ENCODE measurements at places on chromosomes 3 and 15.

GRCh38 chr3:129461022-129461421, 21.0 kb downstream of the IFT122 start:
- DNase-seq = no peak

DNA sequence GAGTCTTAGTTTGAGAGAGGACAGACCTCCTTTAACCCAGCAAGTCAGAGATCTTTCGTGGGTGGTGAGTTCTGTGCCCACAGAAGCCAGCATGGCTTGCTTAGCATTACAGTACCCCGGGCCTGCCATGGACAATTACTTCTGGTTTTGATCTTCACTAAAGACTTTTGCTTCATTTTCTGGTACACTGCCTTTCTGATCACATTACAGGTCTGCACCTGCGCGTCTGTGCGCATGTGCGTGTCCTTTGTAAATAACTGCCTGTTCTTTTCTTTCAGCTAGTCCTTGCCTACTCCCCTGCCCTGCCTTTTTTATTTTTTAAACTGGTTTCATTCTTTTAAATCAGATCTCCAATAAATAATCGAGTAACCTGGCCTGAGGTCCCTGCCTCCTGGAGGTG, 57.1 kb upstream of the CMTM8 start:
- DNase-seq = no peak

DNA sequence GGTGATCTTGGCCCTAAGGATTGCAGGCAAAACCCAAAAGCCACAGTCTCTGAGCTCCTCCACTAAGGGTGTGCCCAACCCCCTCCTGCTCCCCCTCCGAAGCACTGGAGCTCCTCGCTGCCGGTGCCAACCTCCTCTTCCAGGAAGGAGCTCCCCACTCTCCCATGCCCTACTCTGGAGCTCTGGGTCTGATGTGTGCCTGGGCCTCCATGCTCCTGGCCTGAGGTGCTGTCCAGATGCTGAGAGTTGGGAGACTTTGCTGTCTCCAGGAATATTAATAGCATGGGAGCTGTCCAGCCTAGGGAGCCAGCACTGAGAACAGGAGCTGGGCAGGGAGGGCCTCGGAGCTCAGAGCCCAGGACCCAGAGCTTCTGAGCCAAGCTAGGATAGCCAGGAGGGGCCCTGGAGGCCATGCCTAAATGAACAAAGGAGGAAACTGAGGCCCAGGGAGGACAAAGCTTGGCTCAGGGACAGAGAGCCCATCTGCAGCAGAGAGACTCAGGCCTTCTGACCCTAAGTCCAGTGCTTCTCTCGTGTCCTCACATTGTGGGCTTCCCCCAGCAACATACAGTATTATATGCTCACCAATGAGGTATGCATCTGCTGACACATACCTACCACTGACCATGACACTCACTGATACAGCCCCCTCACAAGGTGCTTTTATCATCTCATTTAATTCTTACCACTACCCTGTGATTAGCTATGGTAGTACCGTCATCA, 36.9 kb upstream of the HERC1 start:
- DNase-seq = peak; percentile 51

GRCh38 chr3:133598405-133598804, 24.9 kb downstream of the CDV3 start:
- no peak for DNase-seq

GRCh38 chr15:78129751-78130287, 1.4 kb downstream of the CIB2 start:
- no peak for DNase-seq

DNA sequence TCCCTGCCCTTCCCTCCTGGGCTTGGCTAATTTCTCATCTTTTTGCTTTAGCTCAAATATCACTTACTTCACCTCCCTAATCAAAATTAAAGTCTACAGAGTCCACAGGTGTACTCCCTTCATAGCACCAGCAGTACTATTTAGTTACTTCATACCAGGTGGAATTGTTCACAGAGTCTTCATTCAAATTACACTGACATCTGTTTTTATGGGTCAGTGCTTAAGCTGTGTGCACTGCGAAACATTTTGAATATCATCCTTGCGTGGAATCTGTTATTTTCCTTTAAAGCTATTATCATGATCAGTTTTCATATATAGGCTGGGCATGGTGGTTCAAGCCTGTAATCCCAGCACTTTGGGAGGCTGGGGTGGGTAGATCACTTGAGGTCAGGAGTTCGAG, 2.7 kb upstream of the SERF2 start:
- DNase-seq = no peak

DNA sequence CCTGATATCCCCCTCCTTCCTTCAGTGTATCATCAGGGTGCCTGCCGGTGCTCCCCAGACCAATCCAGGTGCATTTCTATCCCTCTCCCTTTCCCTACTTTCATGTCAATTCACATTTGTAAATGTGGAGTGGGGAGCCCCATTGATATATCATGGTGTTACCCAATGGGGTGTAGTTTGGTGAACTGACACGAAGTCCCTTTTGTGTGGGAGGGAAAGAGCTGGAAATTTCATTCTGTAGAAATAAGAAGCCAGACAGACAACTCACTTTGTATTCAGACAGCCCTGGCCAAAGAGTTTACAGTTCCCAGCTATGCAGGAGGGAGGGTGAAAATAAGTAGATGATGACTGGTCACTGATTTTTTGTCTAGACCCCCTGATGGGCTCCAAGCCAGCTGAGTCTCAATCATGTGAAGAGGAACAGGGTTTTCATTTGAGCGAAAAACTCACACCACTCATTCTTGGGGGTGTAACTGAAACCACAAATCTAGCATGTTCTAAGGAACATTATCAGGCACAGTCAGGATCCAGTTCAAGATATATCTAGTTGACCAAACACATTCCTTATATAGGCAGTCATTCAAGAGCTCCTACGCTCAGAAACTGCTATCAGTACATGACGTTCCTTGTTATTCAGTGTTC, 58.9 kb downstream of the LMCD1 start:
- DNase-seq = peak; percentile 97

- DNase-seq = no peak
Measured at GRCh38 chr3:143243686-143244085, 124.1 kb downstream of the CHST2 start.

- DNase-seq = no peak
Measured at GRCh38 chr3:17833786-17834559, 91.5 kb upstream of the TBC1D5 start.

DNA sequence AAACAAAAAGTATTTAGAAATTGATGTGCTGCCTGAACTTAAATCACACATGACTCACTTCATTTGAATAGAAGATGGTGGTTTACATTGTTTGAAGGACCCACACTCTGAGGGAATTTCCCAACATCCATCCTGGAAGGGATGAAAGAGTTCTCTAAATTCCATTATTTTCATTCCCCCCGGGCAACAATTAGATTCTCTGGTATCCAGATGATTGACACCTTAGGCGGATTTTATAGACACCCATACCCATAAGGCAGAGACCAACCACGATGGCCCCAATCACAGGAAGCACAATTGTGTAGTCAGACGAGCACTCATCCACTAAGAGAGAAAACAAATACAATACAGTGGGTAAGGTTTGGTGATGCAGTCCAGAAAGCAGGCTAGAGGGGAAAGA, 24.6 kb upstream of the MCCC1 start:
- DNase-seq = no peak

DNA sequence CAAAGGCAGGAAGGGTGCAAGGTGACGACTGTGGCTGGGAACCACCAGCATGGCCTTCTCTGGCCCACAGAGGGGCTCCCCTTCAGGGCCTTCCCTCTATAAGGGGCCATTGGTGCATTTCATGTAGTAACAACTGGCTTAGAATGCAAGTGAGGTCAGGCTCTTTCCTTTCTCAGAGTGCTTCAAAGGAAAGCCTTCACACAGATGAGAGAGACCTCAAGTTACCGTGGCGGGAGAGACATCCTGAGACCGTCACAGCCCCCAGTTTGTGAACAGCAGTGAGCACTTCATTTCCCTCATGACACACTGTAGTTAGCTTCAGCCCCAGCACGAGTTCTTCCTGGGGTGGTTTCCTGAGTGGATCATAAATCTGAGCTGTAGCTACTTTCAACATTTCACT, 96.6 kb upstream of the LIMD1 start:
- no peak for DNase-seq

GRCh38 chr3:63768386-63768785, 50.7 kb upstream of the C3orf49 start:
- DNase-seq = no peak

- no peak for DNase-seq
Measured at GRCh38 chr3:39134305-39134704, 19.1 kb downstream of the CSRNP1 start.

GRCh38 chr15:76861815-76862397, 43.2 kb downstream of the SCAPER start:
- DNase-seq = no peak

- DNase-seq = no peak
Measured at GRCh38 chr15:92922418-92923002, 22.4 kb downstream of the CHD2 start.

DNA sequence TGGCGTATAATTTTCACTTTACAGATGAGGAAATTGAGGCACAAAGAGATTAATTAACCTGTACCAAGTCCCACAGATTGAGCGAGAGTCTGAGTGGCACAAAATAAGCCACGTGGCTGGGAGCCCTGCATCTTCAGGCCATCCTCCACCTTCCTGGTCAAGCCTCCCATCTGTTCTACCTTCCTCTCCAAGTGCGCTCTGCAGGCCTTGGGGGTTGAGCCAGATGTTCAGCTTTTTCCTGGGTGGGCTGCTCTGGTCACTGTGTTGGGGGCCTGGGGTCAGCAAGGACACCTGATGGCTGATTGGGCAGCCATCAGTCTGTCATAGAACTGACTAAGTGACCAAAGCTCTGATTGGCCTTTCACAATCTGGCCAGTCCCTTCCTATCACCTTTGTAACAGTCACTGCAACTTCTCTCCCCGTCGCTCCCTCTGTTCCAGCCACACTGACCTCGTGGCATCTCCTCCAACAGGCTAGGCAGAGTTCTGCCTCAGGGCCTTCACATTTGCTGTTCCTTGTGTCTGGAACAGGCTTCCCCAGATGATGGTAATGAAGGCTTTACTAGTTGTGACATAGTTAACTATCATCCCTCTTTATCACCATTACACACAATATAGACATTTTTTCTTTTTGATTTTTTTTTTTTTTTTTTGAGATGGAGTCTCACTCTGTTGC, 46.8 kb downstream of the SCN5A start:
- no peak for DNase-seq

DNA sequence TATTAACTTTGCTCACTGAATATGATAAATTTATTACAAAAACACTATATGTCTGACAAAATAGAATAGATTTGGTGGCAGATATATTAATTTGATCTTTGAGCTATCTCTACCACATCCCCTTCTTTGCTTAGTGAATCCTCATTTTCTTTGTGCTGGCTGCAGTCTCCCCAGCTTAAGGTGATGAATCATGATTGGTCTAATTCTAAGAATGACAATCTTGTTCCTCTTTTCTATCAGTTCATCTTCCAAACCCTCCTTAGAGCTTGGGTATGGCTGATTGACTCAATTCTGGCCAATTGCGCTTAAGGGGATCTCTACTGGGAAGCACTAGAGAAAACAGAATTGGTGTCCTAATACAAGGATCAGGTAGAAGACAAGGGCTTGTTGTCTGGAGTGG, 309.6 kb upstream of the GOLIM4 start:
- no peak for DNase-seq

GRCh38 chr3:128794770-128795649, 69.0 kb downstream of the RAB7A start:
- DNase-seq = peak; percentile 23

GRCh38 chr3:13332740-13333139, 87.4 kb downstream of the NUP210 start:
- DNase-seq = no peak

DNA sequence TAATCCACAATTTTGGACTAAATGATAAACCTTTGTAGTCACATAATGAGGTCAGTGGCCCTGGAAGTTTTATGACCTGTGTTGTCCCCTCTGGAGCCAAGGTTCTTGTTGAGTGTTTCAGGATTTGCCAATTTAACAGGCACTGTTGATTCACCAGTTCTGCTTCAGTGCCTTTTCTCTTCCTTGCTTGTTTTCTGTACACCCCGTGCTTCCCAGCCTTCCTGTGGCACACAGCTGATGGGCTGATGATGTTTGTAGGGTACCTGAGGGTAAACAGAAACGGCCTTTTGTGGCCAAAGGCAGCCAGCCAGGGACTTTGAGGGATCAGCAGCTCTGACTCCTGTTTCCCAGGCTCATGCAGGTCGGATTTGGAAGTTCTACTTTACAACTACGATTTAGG, 13.3 kb downstream of the GYG1 start:
- no peak for DNase-seq

- no peak for DNase-seq
Measured at GRCh38 chr3:31254483-31254882, 278.2 kb upstream of the STT3B start.

DNA sequence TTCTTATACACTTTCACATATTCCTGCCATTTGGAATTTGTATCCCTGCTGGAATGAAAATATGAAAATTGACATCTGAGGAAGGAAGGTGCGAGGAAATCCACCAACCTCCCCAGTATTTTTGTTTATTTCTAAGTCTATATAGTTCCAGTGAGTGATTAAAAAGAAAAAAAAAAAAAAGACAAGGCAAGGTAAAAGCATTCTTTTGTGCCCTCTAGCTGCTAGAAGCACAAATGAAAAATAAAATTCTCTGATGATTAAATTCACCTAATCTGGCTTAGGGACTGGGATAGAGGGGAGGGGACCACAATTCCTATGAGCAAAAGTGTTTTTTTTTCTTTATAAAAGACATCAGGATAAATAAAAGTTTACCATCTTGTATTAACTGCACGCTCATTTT, 370.9 kb downstream of the NR2F2 start:
- no peak for DNase-seq

DNA sequence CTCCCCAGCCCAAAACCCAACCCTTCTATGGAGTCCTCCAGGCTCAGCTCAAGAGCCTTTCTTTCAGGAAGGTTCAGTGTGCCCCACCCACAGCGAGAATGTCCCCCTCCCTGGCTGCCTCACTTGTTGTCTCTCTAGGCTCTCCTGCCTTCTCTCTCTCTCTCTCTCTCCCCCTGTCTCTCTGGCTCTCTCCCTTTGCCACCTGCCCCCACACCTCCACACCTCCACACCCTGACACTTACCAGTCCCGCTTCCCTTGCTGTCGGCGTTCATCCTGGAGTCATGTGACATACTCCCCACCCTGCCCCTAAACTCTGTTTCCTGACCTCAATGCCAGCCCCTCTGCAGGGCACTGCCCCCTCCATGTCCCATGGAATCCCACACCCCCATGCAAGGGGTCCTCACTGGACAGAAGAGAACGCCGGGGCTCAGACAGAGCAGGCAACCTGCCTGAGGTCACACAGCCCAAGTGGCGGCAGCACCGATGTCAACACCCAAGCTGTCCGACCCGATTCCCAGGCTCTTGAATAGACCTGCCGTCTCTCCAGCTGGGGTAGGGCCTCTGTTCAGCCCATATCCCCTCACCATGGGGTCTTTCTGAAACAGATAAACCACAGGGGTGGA, 28.5 kb upstream of the SLC6A6 start:
- no peak for DNase-seq

DNA sequence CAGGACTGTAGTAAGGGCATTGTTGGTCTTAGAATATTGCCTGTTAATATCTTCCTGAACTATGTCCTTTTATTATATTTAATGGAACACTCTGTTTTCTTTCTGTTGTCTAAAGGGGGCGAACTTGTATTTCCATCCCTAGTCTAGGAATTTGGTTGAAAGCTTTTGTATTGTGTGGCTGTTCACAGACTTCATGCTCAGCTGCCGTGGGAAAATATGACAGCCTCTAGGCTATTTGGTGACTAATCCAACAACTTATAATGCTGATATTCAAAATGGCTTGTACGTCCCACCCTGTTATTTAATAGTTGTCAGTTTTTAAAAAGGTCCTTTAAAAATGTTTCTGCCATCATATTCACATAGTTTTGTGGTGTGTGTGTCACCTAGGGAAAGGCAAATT, 202.6 kb downstream of the KLHL25 start:
- peak; percentile 66 for DNase-seq

All from HS-27A (cell line).